ENCODE measurements at places on chromosomes 2 and 18. TPM values are rescaled to one million over a fixed set of nuclear protein-coding genes. Genes with fewer than 3 reads are reported as not detected.

DNA sequence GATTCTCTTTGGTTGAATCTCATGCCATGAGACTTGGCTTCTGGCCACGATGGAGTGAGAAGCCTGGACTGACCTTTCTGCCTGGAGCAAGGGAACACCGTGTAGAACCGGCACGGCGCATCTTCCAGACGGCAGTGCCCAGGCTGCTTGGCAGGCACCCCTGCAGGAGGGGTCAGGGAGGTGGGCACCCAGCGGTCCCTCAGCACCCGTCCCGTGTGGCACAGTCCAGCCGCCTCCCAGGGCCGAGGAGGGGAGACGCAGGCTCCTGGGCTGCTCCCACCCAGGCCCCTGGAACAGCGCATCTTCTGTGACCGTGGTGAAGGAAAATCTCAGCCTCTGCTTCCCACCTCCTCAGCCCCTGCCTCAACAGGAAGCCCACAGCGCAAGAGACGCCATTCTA lies 95.7 kb downstream of the CMPK2 start:
- no peaks in the 10 kb centered on the region for H3K27me3 ChIP-seq
- no peak for DNase-seq
- no peaks in the 10 kb centered on the region for H3K36me3 ChIP-seq
- H3K27ac ChIP-seq, result no peak overlapping the region

- DNase-seq, result no peak
- H3K36me3 ChIP-seq, result no peaks in the 10 kb centered on the region
- H3K4me3 ChIP-seq, result no peak overlapping the region
- no peak overlapping the region for H3K27ac ChIP-seq
- H3K27me3 ChIP-seq, result no peaks in the 10 kb centered on the region
Observed at GRCh38 chr2:136171223-136171622, 53.3 kb upstream of the CXCR4 start.

GRCh38 chr18:75779450-75779849 lies 351.9 kb upstream of the SMIM21 start:
- H3K4me3 ChIP-seq, result no peak overlapping the region
- no peaks in the 10 kb centered on the region for H3K36me3 ChIP-seq
- no peak overlapping the region for H3K27ac ChIP-seq
- peaks cover 5% of the 10 kb centered on the region for H3K27me3 ChIP-seq
- no peak for DNase-seq

- DNase-seq, result no peak
- no peak overlapping the region for H3K4me3 ChIP-seq
- H3K36me3 ChIP-seq, result no peaks in the 10 kb centered on the region
- no peaks in the 10 kb centered on the region for H3K4me1 ChIP-seq
- H3K27ac ChIP-seq, result no peak overlapping the region
Observed at GRCh38 chr18:34120294-34120693, 104.4 kb downstream of the NOL4 start.

DNA sequence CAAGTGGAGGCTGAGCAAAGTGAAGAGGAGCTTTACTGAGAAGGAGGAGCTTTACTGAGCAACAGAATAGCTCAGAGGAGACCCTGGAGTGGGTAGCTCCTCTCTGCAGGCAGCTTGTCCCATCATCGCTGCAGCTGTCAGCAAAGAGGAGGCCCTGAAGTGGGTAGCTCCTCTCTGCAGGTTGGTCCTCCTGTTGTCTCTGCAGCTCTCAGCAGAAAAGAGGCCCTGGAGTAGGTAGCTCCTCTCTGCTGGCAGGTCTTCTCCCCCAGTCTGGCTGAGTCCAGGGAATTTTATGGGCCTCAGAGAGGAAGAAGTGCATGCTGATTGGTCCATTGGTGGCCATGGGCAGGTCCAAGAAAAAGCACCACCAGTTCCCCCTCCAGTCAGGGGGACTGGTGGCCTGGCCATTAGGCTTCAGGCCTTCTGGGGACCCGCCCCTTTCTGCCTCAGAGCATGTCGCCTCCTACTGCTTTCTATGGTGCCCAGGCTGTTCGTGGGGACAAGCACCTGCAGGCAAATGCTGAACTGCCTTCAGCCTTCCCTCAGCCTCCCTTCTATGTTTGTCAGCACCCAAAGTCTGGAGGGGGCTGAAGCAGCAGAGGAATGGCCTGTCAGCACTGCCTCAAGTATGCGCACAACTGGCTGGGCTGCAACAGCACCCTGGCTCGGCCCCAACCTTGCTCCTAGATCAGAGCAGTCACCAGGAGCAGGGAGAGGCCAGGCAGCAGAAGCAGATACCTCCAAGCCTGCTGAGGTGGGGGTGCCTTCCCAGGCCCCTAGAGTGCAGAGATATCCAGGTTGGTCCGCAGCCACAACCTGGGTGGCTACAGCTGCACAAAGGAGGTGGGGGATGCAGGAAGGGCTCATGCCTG lies 5.9 kb downstream of the ZSCAN30 start:
- no peak for DNase-seq
- H3K36me3 ChIP-seq, result peaks cover 19% of the 10 kb centered on the region
- no peaks in the 10 kb centered on the region for H3K27me3 ChIP-seq
- H3K4me1 ChIP-seq, result peaks cover 5% of the 10 kb centered on the region

DNA sequence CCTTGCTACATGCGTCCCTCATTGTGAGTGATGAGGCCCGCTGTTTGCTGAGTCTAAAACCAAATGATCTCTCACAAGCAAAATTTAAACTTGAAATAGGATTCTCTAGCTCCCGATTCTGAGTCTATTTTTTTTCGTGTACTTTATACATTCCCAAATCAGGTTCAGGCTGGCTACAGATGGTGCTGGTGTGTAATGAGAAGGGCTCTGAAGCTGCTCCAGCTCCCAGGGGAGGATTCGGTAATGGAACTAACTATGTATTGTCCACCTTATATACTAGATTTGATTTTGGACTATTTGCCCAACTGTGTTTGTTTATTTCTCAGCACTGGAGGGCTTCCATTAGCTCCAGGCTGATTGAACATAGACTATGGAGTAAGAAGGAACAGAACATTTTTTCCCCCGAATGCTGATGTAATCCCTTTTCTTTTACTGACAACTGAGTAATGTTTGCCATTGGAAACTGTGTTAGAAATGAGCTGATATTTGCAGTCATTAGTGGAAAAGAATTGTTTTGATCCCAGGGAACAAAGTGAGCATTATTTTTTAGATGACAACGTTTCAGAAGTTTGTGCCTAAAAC lies 274.0 kb upstream of the FIGN start:
- H3K4me3 ChIP-seq, result no peak overlapping the region
- no peaks in the 10 kb centered on the region for H3K36me3 ChIP-seq
- H3K27ac ChIP-seq, result no peak overlapping the region
- no peak for DNase-seq

GRCh38 chr2:174535757-174536703 lies 49.2 kb upstream of the GPR155 start:
- H3K4me1 ChIP-seq, result no peaks in the 10 kb centered on the region
- no peaks in the 10 kb centered on the region for H3K36me3 ChIP-seq
- DNase-seq, result no peak
- H3K4me3 ChIP-seq, result no peak overlapping the region
- H3K27ac ChIP-seq, result no peak overlapping the region

DNA sequence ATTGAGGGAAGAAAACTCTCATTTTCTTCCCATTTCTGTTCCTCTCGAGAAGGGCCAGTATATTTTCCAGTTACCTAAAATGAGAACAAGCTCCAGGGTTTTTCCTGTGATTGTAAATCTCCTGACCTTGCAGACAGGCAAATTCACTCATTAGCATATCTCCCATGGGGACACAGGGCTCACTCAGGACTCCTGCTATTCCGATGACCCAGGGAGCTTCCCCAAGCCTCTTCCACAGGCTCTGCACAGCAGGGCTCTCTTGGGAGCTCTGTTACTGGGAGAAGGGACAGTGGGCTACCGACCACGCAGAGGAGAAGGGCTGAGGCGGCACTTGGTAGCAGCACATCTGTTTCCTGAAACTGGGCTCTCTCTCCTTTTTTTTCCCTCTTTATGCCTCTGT lies 135.2 kb upstream of the CAPN13 start:
- H3K27me3 ChIP-seq, result no peaks in the 10 kb centered on the region
- H3K4me3 ChIP-seq, result no peak overlapping the region
- no peaks in the 10 kb centered on the region for H3K36me3 ChIP-seq
- no peaks in the 10 kb centered on the region for H3K4me1 ChIP-seq
- H3K27ac ChIP-seq, result no peak overlapping the region

EGR4 gene
- not detected for total RNA-seq

SNRNP200 gene
- 44.1 TPM for total RNA-seq

C2orf80 gene
- not detected for total RNA-seq

GULP1 gene
- 40.1 TPM for total RNA-seq

CYP27A1 gene
- total RNA-seq, result 5.2 TPM

MROH2A gene
- not detected for total RNA-seq
